Naive thymus-derived CD4-positive, alpha-beta T cell (primary cell): ENCODE measurements at places on chromosomes 13 and 19.

DNA sequence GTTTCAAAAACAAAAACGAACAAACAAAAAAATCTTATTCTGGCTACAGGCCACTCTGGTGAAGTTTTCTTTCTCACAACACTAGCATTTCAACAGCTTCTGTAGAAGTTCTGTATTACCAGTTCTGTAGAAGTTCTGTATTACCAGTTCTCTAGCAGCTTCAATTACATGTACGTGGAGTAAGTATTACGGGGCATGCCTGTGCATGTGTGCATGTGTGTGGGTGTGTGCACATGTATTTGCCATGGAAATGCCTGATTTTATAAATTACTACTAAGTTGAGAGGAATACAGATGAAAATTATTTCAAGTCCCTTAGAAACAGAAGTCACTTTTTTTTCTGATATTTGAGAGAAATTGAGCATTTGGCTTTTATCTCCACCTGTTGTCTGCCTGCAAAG lies 414.2 kb downstream of the FOXO1 start:
- DNase-seq = no peak

GRCh38 chr19:2733930-2734588 lies 5.8 kb downstream of the SLC39A3 start:
- no peak for DNase-seq

- no peak for DNase-seq
These were observed 13.6 kb downstream of the COMP start for GRCh38 chr19:18777301-18778075.

DNA sequence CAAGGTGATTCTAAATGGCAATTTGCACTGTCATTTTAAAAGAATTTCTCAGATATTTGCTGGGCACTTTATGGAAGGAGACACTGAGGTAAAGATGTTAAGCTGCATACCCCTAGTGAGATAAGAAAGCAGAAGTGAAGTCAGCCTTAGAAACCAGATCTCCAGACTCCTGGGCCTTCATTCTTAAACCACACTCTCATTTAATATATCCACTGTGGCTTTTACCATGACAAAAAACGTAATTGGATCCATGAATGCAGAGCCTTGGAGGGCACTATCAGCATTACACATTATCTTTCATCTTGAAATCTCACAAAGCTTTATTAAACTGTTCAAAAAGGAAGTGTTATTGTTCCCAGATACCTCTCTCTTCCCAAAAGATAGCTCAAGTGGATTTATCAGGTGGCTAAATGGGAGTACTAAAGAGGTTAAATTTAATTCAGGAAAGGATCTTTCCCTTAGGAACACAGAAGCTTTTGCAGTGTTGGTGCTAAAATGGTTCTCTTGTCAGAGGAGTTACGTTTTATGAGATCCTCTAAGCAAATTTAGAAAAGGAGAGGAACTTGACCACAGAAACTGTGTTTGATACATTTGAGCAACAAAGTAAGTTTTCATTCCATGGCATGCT lies 1060.4 kb downstream of the EFNB2 start:
- DNase-seq = no peak

DNA sequence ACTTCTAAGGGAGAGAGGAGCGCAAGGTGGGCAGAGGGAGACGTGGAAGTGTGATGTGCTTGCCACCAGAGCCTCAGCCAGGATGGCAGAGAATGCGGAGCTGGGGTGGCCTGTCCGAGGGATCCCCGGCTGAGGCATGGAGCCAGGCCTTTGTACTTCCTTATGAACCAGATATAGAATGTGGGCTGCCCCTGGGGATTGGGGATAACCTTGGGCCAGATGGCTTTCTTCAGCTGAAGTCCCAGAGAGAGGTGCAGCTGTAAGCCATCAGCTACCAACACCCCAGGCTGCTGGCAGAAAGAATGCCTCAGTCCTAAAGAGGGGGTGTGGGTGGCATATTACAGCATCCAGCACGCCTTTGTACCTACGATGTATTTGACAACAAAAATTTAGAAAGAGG lies 25.5 kb upstream of the FBXO17 start:
- no peak for DNase-seq

DNA sequence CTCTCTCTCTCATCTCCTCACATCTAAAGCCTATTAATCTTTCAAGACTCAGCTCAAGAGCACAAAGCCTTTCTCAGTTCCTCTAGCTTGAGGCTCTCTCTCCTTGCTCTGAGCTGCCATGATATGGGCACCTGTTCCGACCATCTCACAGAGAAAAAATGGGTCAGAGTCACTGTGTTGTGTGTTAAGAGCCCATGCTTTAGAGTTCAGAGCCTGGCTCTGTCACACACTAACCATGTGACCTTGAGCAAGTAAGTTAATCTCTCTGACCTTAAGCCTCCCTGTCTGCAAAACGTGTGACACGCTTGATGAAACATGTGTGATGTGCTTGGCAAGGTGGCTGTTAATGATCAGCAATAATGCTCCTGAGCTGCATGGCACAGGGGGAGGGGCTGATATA lies 245.2 kb downstream of the DLEU7 start:
- no peak for DNase-seq

GRCh38 chr13:29676535-29676934 lies 81.0 kb upstream of the SLC7A1 start:
- no peak for DNase-seq

GRCh38 chr19:42140125-42140754 lies 8.0 kb upstream of the POU2F2 start:
- no peak for DNase-seq

GRCh38 chr13:40444241-40444640 lies 222.2 kb downstream of the FOXO1 start:
- DNase-seq = no peak

DNA sequence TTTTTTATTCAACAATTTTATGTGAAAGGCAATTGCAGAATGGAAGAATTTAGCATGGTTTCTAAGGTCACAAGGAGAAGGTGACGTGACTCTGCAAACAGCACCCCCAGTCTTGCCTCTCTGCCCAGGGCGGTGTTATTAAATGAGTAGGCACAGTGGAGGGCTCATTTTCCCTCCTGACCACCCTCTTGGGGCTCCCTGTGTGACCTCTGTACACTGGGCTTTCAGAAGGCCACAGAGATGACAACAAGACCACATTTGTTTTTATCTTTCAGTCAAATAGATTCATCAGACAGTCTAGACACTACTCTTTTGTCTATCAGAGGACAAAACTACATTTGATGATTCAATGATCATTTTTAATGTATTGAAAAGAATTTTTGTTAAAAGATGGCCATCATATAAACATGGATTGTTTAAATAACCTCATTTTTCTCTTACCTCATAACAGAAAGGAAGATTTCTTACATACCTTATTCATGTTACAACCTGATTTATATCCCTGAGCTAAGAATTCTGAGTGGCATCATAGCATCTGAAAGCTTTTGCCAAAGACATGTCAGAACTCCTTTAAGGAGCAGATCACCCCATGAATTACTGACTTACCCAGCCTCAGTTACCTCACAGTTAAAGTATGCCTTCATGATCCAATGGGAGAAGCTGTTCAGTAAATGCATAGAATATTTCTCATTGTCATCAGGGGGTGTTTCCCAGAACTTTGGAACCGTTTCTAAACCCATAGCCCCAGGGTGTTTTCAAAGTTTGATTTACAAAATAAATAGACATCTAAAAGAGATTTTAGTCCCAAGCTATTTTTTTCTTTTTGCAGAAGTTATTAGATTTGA lies 184.0 kb upstream of the RFC3 start:
- DNase-seq = no peak

GRCh38 chr13:35732565-35732964 lies 256.1 kb upstream of the MAB21L1 start:
- no peak for DNase-seq

- DNase-seq = no peak
These were observed 73.6 kb downstream of the SIPA1L3 start for GRCh38 chr19:37980419-37981170.

DNA sequence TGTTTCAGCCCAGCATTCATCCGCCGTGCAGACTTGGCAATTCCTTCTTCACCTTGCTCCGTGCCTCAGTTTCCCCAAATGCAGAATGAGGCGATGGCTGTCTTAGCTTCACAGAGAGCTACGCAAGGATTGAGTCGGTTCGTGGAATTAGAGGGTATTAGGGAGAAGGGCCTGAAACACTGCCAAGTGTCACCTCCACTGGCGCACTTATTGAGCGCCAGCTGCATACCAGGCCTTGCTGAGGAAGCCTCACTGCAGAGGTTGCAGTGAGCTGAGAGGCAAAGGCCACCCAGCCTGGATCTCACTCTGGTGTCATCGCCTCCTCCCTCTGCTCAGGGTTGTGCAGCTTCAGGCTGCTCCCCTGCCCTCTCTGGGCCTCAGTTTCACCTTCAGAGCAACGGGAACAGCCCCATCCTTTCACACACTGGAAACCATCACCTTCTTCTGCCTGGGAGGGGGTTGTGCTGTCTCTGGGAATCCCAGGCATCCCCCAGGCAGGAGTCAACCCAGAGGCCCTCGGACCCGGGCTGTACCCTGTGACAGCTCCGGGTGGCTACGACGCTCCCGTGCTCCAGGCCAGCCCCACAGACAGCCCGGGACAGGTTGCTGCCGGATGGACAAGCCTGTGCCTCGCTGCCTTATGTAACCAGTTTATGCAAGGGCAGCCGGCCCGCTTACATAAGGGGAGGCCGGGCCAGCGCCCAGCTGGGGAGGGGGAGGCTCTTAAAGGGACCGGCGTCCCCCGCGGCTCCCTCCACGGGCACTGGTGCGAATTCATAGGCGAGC lies 31.9 kb downstream of the NFIC start:
- DNase-seq = no peak

- no peak for DNase-seq
These were observed 342.6 kb downstream of the MZT1 start for GRCh38 chr13:72384879-72385278.

GRCh38 chr19:51944798-51945552 lies 17.7 kb downstream of the ZNF613 start:
- no peak for DNase-seq
